HAP-1 (cell line): ENCODE measurements at places on chromosomes 11 and 22.
A peak's percentile ranks its signal among the peaks of the same experiment; 100 is the strongest.

- no peak for DNase-seq
Observed at GRCh38 chr11:40819230-40819629, 640.2 kb downstream of the LRRC4C start.

GRCh38 chr11:56764976-56765375 is 16.5 kb upstream of the OR9G4 start:
- no peak for DNase-seq

DNA sequence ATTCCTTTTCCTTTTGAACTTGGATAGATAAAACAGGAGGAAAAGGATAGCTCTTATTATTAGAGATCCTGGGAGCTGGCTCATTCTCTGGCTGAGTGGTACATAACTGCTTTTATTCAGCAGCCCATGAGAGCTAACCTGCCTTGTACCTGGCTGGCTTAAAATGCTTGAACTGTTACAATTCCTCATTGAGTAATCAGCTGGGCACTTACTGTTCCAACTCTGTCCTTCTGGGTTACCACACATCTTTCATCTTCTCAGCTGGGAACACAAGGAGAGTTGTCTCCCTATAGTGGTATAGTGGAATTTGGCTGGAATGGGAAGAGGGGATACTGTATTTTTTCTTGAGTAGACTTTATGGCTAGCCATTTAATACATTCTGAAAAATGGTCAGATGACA is 39.8 kb upstream of the SPTBN2 start:
- no peak for DNase-seq

DNA sequence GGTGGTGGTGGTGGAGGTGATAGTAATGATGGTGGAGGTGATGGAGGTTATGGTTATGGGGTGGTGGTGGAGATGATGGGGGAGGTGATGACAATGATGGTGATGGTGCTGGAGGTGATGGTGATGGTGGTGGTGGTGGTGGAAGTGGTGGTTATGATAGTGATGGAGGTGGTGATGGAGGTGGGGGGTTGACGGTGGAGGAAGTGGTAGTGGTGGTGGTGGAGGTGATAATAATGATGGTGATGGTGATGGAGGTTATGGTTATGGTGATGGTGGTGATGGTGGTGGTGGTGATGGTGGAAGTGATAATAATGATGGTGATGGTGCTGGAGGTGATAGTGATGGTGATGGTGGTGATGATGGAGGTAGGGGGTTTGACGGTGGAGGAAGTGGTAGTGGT is 16.9 kb upstream of the WNT7B start:
- no peak for DNase-seq

- DNase-seq = no peak
Observed at GRCh38 chr11:64232967-64233315, 1.4 kb upstream of the VEGFB start.

GRCh38 chr11:92644595-92645445 is 324.6 kb upstream of the MTNR1B start:
- no peak for DNase-seq

DNA sequence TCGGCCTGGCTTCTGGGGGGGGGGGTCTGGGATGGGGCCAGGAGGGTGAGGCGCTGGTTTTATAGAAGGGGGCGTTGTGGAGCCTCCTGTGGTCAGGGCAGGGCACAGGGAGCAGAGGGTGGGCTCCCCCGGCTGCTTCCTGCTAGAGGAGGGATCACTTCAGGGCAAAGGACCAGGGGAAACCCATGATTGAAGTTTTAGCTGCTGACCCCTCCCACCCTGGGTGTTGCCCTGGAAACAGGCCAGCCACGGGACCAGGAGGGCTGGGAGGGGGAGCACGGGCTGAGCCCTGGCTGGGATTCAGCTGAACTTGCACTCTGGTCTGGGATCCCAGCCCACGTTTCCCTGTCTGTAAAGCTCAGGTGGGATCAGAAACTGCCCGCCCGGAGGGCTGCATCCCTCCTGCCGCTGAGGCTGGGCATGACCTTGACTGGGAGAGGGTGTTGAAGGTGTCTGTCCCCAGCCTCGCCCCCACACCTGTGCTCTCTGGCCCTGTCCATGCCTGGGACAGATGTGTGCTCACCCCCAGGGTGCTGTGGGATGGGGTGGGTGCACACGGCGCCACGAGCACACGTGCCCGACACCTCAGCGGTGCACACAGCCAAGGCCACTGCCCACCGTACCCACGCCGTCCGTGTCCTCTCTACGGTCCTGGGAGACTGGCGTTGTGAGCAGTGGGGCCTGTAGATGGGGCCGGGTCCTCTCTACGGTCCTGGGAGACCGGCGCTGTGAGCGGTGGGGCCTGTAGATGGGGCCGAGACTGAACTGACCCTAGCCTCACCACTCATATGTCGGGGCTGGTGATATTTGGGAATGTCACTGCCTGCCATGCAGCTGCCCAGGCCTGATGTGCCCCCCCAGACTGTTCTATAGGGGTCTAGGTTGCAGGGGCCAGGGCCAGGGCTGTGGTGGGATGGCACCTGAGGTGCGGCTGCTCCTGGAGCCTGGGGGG is 2.3 kb downstream of the TSPAN4 start:
- peak; percentile 91 for DNase-seq

DNA sequence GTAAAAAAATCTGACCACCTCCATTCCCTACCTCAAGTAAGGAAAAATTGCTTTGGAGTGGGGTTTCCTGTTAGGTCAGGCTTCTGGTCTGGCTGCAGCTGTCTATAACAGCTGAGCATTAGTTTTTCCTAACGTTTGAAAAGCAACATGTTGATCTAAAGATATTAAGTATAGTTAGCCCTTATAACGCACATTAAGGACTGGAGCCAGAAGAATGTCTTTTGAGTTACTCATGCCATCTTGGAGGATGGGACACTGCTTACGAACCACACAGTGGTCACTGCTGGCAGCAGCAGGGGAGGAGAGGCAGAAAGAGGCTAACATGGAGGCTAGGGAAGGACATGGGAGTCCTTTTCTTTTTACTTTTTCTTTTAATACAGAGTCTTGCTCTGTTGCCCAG is 44.1 kb upstream of the GDPD4 start:
- no peak for DNase-seq

- DNase-seq = no peak
Observed at GRCh38 chr11:93169950-93170561, 27.7 kb downstream of the SLC36A4 start.

DNA sequence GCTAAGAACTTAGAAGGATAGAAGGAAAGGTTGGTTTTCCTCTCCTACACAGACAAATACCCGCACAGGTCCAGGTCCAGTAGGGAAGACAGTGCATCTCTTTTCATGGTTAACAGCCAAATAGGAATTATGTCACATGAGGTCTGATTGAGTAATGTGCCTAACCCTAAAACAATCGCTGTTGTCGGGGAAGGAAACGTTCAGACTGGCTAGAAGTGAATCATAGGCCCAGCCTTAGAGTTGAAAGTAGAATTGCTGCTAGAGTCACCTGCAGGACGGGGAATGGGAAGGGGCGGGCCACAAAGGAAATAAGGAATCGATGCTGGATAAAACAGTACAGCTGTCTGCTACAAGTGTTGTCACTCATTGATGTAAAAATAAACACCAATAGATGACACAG is 12.4 kb upstream of the HTATIP2 start:
- DNase-seq = no peak

GRCh38 chr11:130892861-130893260 is 23.4 kb downstream of the SNX19 start:
- peak; percentile 22 for DNase-seq

- DNase-seq = no peak
Observed at GRCh38 chr11:9680028-9680427, 16.2 kb downstream of the SWAP70 start.

- DNase-seq = no peak
Observed at GRCh38 chr11:128415539-128415938, 171.8 kb downstream of the ETS1 start.

DNA sequence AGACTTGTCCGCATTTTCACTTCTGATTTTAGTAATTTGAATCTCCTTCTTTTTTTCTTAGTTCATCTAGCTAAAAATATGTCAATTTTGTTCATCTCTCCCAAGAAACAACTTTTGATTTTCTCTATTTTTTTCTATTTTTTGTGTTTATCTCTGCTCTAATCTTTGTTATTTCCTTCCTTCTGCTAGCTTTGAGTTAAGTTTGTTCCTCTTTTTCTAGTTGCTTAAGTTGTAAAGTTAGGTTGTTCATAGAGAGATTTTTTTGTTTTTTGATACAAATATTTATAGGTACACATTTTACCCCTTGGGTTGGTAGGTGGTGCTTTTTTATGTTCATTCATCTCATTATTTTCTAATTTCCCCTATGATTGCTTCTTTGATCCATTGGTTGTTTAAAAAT is 22.1 kb upstream of the XKR3 start:
- DNase-seq = no peak

DNA sequence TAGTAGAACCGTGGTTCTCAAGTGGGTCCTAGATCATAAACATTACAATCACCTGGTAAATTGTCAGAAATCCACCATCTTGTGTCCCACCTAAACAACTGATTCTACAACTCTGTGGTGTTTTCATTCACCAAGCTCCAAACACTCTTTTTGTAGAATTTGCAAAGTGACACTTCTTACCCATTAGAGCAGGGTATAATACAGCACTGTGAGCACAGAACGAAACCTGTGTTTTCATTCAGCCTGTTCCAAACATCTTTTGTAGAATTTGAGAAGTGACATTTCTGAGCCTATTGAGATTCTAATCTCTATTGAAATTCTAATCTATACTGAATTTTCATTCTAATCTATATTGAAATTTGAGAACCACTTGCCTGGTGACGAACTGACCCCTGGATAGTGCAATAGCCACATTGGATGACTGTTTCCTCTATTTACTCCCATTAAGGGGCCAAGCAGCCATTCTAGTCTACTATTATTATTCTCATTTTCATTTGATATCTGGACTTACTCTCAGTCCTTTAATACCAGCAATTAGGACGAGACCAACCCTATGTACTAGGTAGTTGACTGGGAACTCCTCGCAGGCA is 616.6 kb downstream of the LRRC4C start:
- peak; percentile 79 for DNase-seq

DNA sequence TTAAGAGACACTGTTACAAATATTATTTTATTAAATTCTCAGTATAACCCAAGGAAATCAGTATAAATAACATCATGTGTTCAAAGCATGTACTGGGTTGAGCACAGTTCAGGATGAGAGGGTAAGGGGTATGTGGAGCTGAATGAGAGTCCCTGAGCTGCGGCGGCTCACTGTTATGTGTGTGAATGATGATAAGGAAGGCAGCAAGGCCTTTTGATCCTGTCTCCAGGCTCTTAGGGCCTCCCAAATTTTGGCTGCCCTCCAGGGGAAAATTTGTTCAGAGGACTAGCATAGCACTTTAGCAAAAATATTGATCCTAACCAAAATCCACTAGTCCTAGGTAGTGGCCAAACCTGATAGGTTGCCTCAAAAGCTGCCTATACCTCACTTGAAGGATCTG is 86.1 kb upstream of the SPON1 start:
- no peak for DNase-seq

DNA sequence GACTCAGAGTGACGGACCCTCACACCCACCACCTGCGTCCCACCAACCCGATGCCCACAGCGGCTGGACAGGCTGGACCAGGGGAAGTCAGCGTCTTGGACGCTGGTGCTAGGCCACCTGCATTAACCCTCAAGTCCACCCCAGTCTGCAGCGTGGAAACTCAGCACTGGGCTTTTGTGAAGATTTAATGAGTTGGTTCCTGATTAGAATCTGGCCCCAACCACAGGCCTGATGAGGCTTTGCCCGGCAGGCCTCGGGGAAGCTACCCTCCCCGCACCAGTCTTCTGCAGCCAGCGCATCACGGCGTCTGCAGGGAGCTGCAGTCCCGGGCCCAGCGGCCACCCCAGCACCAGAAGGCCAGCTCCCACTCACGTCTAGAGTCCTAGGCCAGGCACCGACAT is 101.0 kb downstream of the BRD1 start:
- no peak for DNase-seq

DNA sequence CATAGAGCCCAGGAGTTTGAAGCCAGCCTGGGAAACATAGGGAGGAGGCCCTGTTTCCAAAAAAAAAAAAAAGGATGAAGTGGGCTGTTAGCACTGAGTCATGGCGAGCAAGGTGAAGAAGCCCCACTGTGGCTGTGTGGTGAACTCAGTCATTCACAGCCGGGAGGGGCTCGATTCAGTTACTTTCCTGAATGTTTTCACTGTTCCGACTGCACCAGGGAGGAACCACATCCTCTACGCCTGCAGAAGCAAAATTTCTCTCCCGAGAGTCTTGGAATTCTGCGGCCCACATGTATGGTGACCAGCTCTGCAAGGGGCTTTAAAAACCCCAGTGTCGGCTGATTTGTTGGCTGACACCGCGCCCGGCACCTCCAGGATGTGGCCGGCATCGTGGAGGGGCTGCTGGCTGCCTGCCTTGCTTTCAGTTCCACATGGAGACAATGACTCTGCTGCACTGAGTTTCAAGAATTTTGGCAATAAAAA is 27.8 kb upstream of the GRAMD4 start:
- DNase-seq = no peak

DNA sequence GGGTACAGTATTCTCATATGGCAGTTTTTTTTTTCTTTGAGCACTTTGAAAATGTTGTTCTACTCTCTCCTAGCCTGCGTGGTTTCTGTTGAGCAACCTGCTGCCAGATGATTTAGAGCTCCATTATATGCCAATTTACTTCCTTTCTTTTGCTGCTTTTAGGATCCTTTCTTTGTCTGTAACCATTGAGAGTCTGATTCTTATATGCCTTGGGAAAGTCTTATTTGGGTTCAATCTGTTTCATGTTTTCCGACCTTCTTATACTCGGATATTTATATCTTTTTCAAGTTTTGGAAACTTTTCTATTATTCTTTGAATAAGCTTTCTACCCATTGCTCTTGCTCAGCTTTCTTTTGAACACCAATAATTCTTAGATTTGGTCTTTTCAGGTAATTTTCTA is 138.1 kb upstream of the RAG2 start:
- DNase-seq = no peak

GRCh38 chr22:45996241-45997076 is 19.5 kb upstream of the WNT7B start:
- no peak for DNase-seq

DNA sequence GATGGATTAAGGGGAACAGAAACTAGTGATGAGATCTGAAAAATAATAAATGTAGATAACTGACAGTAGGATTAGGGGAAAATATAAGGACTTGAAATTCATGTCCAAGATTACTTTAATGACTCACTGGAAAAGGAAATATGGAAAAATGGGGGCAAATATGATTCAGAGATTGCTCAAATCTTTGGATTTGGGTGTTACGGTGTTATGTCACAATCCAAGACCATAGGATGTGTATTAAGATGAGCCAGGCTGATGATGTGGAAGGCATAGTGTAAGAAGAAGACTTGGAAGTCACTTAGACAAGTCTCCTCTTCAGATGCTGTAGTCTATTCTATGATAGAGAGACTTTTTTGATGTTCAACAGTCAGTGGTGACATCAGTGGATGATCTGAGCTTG is 323.7 kb downstream of the LUZP2 start:
- DNase-seq = no peak
